NCI-H1417 treated with DMSO at 0.1 percent for 48 hours (cell line): ENCODE measurements at places on chromosomes 12 and 14.
A peak's percentile ranks its signal among the peaks of the same experiment; 100 is the strongest.

- DNase-seq = no peak
These were observed 8.1 kb downstream of the AVIL start for GRCh38 chr12:57810450-57810849.

GRCh38 chr12:27176765-27177164 is 67.3 kb upstream of the STK38L start:
- no peak for DNase-seq

DNA sequence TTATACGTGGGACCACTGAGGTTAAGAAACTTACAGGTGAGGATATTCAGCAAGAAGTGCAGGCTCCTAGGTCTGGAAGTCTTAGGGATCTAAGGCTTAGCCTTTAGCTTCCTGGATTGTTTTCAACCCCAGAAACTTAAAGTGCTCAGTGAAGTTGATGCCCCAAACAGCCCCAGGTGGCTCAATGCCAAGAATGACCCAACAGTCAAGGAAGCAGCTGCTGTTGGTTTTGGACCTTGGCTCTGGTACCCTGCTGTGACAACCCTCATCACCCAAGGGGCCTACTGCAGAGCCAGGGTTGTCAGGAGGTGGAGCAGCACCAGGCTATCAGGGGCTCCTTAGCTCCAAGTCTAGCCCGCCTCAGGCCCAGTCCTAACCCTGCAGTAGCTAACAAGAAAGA is 36.8 kb downstream of the VDR start:
- no peak for DNase-seq

DNA sequence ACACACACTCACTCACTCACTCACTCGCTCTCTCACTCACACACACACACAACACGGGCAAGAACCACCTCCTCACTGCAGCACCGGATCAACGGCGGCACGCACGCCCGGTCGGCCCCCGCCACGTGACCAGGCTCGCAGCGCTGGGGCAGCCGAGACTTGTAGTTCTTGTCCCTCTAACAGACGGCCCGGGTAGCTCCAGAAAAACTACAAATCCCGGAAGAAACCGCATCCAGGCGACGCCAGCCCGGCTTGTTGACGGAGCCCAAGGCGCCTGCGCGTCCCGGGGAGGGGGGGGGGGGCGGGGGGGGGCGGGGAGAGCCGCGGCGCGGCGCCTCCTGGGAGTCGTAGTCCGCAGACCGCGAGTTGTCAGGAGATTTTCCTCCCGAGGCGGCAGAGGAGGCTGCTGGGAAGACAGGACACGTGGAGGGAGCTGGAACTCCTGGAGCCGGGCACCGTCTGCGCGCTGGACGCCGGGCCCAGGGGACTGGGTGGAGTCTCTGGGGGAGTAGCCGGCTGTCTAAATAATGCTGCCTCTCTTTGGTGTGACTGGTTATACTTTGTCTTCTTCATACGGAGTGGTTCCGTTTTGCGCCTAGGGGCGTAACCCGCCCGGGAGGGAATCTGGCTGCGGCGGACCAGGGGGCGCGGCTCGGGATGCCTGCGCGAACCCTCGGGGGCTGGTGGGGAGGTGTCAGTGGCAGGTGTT is at the start of gene MAX:
Gene MAX, minus strand, starts transcription at position 77 of the 709 bp plus-strand sequence. CDS start 178 bp downstream, outside the sequence.
- DNase-seq = peak; percentile 54

GRCh38 chr12:49792181-49792970 is 35.8 kb downstream of the NCKAP5L start:
- no peak for DNase-seq

DNA sequence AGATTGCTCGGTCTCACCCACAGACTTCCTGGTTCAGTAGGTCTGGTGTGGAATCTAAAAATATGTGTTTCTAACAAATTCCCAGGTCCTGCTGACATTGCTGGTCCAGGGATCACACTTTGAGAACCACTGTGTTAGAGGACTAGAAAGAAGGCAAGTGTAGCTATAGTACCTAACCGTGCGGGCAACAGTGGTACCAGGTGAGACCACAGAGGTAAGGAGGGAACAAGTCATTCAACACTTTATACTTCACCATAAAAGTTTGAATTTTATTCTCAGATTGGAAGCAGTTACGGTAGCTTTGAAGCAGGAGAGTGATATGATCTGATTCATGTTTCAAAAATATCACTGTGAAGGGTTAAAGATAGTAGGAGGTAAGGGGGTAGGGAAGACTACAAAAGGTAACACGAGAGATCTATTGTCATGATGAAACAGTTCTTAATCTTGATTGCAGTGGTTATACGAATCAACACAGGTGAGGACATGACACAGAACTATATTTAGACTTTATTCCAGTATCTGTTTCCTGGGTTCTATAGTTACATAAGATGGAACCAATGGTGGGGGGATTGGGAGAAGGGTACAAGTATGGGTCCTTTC is 73.5 kb downstream of the CDK17 start:
- no peak for DNase-seq

DNA sequence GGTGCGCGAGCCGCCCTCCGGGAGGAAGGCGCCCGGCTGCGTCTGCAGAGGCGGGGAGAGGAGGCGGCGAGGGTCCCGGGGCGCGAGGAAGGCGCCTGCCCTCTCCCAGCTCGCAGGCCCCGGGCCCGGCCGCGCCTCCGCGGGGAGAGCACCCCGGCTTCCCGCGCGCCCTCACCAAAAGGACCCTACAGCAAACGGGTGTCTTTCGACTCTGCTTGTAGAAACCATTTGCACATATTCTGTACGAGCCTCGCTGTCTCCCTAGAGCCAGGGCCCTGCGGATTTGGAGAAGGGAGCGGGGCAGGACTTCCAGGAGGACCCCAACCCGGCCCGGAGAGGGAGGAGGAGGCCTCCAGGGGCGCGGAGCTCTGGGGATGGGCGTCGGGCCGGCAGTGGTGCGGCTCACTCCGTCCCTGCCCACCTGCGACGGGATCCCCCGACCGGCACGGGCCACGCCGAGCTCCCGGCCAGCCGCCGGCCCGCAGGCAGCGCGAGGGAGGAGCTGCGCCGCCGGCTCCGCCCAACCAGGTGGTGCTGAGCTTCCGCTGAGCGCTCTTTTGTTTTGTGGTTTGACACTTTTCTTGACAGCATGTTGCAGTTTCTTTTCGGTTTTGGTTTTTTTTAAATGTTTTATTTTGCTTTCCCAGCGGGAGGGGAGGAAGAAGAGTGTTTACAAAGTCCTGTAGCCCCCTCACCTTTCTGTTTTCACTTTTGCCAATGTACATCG is 103.3 kb upstream of the FKBP4 start:
- no peak for DNase-seq

DNA sequence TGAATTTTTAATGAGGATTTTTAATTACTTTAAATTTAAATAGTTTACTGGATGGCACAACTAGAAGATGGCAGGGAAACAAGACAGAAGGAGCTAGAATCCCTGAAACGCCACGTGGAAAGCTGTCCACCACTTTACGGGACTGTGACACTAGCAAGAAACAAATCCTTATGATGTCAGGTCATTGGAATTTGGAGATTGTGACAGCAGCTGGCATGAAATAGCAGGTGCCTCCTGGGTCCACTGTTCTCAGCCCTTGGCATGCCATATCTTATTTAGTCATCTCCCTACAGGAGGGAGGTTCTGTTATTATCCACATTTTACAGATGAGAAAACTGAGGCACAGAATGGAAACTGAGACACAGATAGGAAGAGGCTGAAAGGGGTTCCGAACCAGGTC is 113.8 kb downstream of the BCL11B start:
- DNase-seq = no peak

GRCh38 chr14:22231018-22231417 is 358.0 kb downstream of the DAD1 start:
- no peak for DNase-seq

DNA sequence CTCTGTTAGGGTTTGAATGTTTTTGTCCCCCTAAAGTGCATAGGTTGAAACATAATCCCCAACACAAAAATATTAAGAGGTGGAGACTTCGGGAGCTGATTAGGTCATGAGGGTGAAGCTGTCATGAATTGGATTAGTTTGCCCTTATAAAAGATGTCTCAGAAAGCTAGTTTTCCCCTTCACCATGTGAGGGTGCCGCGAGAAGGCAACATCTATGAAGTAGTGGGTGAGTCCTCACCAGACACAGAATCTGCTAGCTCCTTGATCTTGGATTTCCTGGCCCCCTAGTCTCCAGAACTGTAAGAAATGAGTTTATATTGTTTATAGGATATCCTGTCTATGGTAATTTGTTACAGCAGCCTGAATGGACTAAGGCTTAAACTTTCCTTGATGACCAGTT is 301.5 kb upstream of the ATP2B1 start:
- DNase-seq = no peak

DNA sequence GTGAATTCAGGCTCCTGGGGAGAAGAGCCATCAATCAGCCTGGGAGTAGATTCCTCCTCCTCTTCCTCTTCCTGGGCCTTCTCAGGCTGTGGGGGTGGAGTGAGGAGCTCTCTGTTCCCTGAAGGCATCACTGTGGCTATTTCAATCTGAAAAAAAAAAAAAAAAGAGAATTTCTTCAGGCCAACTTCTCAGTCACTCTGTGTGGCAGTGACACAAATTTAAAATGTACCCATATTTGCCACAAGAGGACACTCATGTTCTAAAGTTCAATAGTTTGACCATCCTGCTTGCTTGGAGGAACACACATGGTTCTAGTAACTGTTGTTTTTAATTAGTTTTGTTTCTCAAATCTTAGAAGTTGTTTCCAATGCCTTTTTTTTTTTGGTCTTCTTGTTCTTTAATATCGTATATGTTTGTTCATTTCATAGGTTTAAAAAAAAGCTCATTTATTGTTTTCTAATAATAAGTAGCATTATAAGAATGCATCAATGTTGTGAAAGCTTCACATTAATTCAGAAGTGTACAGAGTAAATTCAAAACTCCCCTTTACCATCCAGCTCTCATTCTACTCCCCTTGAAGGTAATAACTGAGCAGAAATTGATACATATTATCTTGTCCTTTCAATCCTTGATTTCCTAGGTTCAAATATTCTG is 23.3 kb upstream of the CCER1 start:
- peak; percentile 12 for DNase-seq
